ENCODE measurements at places on chromosomes 6 and 20.

- no peaks in the 10 kb centered on the region for H3K36me3 ChIP-seq
- peak; percentile 50 for DNase-seq
- H3K27me3 ChIP-seq, result no peaks in the 10 kb centered on the region
- H3K27ac ChIP-seq, result peak overlapping the region; percentile 74
Observed at GRCh38 chr20:6768228-6769140, 998 bp downstream of the BMP2 start.

DNA sequence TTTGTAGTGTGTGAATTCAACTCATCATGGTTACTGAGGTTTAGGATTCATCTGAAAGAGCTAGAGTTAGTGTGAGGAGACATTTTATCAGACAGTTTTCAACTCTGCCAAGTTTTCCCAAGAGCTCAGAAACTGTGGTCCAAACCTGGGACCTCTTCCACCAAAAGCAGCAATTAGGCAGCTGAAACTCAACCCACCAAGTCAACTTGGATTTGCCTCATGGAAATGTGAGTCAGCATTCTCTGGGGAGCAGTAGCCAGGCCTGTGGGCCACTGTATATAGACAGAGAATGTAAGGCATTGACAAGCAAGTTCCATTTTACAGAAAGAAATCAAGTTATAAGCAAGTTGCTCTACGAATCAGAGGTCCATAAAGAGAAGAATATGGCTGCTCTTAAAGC, 178.8 kb upstream of the HDDC2 start:
- no peaks in the 10 kb centered on the region for H3K4me1 ChIP-seq
- no peaks in the 10 kb centered on the region for H3K36me3 ChIP-seq
- H3K27ac ChIP-seq, result peak overlapping the region; percentile 59
- no peak for DNase-seq
- no peaks in the 10 kb centered on the region for H3K27me3 ChIP-seq

DNA sequence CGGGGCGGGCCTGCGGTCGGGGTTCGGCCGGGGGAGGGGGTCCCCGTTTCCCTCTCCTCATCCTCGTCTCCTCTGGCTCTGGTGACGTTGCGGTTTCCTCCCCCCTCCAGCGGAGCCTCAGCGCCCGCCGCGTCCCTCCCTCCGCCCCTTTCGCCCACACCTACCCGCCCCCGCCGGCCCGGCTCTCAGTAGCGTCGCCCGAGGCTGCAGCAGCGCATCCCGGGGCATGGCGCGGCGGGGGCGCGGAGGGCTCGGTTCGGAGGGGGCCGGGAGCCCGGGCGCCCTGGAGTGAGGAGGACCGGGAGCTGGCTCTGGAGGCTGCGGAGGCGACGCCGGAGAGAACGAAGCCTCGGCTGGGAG, at the start of gene DSE:
DSE (plus strand) TSS at position 188 of the 360 bp plus-strand sequence. CDS start 28,304 bp downstream, outside the sequence.
- H3K27me3 ChIP-seq, result no peaks in the 10 kb centered on the region
- H3K27ac ChIP-seq, result peak within 1 kb of the TSS; percentile 94
- peaks cover 9% of the 10 kb centered on the region for H3K4me1 ChIP-seq
- H3K36me3 ChIP-seq, result no peaks in the 10 kb centered on the region
- peak; percentile 94 for DNase-seq

DNA sequence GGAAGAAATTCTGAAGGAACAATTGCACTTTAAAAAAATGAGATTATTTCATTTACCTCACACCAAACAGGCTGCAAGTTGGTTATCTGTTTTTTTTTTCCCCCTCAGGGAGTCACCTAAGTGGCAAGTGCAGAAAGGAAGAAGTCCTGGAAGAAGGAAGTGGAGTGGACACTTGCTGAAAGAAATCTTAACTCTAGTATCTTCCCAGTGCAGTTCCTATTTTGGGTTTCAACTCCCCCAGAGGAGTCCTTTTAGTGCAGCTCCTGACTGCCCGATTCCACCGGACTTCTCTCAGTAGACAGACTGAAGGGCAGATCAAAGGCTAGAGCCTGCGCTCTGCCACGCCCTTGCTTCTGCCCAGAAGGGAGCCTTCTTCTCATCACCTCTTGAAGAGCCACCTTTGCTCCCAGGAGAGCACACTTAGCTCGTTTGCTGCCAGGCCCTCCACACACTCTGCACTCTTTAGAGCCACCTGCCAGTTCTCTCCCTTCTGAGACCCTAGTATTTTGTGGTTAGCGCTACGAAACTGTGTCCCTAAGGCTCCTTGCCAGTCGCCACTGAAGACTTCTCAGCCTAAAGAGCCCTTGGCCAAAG, 4.9 kb downstream of the MTCL3 start:
- peaks cover 33% of the 10 kb centered on the region for H3K4me1 ChIP-seq
- H3K36me3 ChIP-seq, result no peaks in the 10 kb centered on the region

DNA sequence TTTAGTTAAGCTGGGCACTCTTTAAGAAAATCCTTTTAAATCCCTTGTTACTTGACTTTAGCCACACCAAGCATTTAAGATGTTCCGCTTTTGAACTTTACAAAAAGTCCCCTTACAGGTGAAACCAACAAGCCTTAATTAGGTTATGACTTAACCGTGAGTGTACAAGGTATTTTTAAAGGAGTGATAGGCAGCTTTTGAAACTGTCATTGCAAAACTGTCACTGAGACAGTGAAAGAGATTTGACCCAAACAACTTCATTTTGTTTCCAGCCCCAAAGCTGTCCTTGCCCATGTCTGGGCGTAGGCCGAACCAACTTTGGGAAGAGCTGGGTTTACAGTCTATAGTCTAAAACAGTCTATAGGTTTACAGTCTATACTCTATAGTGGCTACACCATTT, 305.4 kb downstream of the FARS2 start:
- H3K27me3 ChIP-seq, result no peaks in the 10 kb centered on the region
- no peaks in the 10 kb centered on the region for H3K4me1 ChIP-seq
- no peak overlapping the region for H3K27ac ChIP-seq
- H3K36me3 ChIP-seq, result no peaks in the 10 kb centered on the region

GRCh38 chr20:45300961-45301360, 5.7 kb upstream of the RBPJL start:
- DNase-seq, result no peak
- H3K27me3 ChIP-seq, result peaks cover 57% of the 10 kb centered on the region
- no peaks in the 10 kb centered on the region for H3K36me3 ChIP-seq
- no peak overlapping the region for H3K27ac ChIP-seq
- H3K4me1 ChIP-seq, result no peaks in the 10 kb centered on the region
- no peak overlapping the region for H3K4me3 ChIP-seq

- H3K4me3 ChIP-seq, result no peak overlapping the region
- no peaks in the 10 kb centered on the region for H3K4me1 ChIP-seq
- no peaks in the 10 kb centered on the region for H3K27me3 ChIP-seq
Observed at GRCh38 chr6:37373822-37374471, 20.2 kb downstream of the RNF8 start.

- no peak for DNase-seq
- H3K27me3 ChIP-seq, result peaks cover 19% of the 10 kb centered on the region
- no peaks in the 10 kb centered on the region for H3K4me1 ChIP-seq
- H3K36me3 ChIP-seq, result no peaks in the 10 kb centered on the region
- no peak overlapping the region for H3K27ac ChIP-seq
- H3K4me3 ChIP-seq, result no peak overlapping the region
Observed at GRCh38 chr6:149939356-149939648, 2.5 kb upstream of the ULBP2 start.

- no peaks in the 10 kb centered on the region for H3K4me1 ChIP-seq
- H3K36me3 ChIP-seq, result no peaks in the 10 kb centered on the region
- H3K4me3 ChIP-seq, result no peak overlapping the region
Observed at GRCh38 chr6:5786321-5786968, 220.3 kb downstream of the NRN1 start.

DNA sequence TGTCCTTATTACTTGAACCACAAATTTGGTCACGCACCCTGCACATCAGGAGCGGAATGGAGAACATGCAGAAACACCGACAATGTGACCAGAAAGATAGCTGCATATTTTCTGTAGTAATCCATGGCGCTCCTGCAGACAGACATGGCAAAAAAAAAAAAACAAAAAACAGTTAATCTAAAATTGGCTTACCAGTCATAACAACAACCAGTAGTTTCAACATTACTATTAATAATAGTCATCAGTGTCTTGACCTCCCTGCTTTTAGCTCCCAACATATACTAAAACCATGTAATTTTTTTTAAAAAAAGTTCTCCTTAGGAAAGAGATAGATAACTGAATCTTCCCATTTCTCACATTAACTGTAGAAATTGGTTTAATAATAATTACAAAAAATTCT, 6.8 kb downstream of the CGA start:
- no peak for DNase-seq
- no peaks in the 10 kb centered on the region for H3K36me3 ChIP-seq
- H3K27me3 ChIP-seq, result no peaks in the 10 kb centered on the region
- H3K4me1 ChIP-seq, result no peaks in the 10 kb centered on the region
- H3K27ac ChIP-seq, result no peak overlapping the region
- no peak overlapping the region for H3K4me3 ChIP-seq

DNA sequence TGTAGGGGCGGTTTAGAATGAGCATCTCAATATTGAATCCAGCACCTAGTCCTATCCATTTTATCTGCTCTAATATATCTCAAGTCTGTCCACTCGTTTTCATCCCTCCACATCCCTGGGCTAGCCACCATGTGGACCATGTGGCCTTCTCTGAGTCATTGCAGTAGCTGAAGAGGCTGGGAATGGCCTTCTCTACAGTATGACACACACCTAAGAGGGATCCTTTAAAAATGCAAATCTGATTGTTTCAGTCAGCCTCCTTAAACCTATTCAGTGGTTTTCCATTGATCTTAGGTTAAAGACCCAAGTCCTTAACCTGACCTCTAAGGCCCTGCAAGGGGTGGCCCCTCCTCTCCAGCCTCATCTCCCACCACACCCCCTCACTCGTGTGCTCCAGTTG, 9.4 kb downstream of the RING1 start:
- H3K4me1 ChIP-seq, result peaks cover 11% of the 10 kb centered on the region
- H3K36me3 ChIP-seq, result no peaks in the 10 kb centered on the region
- DNase-seq, result no peak
- H3K27ac ChIP-seq, result no peak overlapping the region

- H3K27ac ChIP-seq, result peak overlapping the region; percentile 83
- H3K36me3 ChIP-seq, result no peaks in the 10 kb centered on the region
- no peaks in the 10 kb centered on the region for H3K4me1 ChIP-seq
- H3K27me3 ChIP-seq, result peaks cover 12% of the 10 kb centered on the region
- H3K4me3 ChIP-seq, result peak overlapping the region; percentile 58
Observed at GRCh38 chr6:26224940-26225847, 138.0 kb downstream of the HFE start.

GRCh38 chr20:49594931-49595315, 27.0 kb upstream of the PTGIS start:
- H3K4me3 ChIP-seq, result no peak overlapping the region
- H3K27me3 ChIP-seq, result no peaks in the 10 kb centered on the region
- peak overlapping the region; percentile 100 for H3K27ac ChIP-seq
- DNase-seq, result no peak

DNA sequence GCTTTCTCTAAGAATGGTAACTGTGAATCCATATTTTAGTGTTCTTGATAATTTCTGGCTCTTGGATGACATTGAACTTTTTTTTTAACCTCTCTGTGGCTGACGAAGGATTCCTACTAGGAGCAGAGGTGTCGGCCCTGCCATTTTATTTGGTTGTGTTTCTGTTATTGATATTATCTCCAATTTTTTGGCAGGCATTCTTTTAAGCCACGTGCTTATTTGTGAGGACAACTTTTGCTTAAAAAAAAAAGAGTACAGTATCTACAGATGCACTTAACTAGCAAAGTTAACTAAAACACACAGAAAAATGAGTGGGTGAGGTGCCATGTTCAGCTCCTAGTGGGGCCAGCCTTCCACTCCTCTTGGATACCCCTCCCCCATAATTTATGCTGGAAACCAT, 1.1 kb downstream of the FANCE start:
- H3K4me1 ChIP-seq, result peaks cover 18% of the 10 kb centered on the region
- no peak for DNase-seq
- peak overlapping the region; percentile 62 for H3K4me3 ChIP-seq
- H3K27me3 ChIP-seq, result no peaks in the 10 kb centered on the region
- peaks cover 22% of the 10 kb centered on the region for H3K36me3 ChIP-seq

DNA sequence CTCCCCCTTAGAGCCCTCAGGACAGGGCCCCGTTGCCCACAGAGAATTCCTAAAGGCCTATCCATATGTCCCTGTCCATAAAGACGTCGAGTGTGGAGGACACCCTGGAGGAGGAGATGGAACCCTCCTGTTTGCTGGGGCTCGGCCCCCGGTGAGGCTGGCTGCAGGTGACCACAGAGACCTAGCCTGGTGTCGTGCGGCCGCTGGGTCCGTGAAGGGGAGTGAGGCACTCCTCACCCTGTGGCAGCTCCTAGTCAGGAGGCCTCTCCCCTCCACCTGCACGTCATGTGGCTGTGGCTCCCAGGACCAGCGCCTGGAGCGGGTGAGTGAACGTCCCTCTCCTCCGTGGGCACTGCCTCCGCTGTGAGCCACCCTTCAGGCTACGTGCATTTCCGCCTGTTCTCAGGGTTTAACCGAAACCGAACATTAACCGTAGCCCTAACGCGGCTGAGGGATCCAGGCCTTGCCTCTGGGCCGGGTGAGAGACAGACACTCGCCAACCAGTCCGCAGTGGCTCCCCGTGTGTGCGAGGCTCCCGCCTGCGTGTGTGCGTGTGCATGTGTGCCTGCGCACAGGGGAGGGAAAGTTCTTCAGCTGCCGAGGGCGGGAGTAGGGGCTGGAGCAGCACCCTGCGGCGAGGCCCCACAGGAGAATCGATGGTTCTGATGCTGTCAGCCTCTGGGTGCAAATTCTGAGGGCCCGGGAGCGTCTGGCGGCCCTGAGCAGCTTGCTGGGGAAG, 5.9 kb upstream of the TCEA2 start:
- no peak overlapping the region for H3K27ac ChIP-seq
- no peak for DNase-seq
- H3K36me3 ChIP-seq, result no peaks in the 10 kb centered on the region
- H3K4me3 ChIP-seq, result no peak overlapping the region
- peaks cover under 1% of the 10 kb centered on the region for H3K4me1 ChIP-seq

DNA sequence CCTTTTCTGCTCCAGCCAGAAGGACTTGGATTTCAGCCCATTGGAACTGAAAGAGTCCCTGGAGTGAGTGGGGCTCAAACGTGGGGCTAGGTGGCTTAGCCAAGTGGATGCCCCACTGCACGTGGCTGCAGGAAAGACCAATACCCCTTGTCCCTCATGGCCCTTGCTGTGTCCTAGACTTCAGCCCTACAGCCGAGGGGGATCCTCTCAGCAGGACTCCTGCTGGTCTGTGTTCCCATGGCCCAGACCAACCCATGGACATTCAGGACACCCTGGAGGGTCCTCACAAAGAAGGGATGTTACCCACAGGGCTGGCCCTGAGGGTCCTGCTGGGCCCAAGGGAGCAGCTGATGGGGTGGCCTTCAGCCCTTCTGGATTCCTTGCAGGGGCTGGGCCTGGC, 30.0 kb upstream of the PHACTR3 start:
- no peaks in the 10 kb centered on the region for H3K36me3 ChIP-seq
- H3K27ac ChIP-seq, result no peak overlapping the region
- H3K27me3 ChIP-seq, result no peaks in the 10 kb centered on the region
- DNase-seq, result no peak

DNA sequence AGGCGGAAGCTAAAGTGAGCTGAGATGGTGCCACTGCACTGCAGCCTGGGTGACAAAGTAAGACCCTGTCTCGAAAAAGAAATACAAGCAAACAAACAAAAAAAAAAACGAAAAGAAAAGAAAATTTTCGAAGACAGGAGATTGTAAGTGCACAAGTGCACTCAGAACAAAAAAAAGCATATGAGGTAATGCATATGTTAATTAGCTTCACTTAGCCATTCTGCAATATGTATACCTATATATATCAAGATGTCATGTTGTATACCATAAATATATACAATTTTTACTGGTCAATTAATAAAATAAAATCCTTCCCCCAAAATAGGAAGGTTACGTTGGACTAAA, 127.5 kb downstream of the RIN2 start:
- no peaks in the 10 kb centered on the region for H3K36me3 ChIP-seq
- no peak for DNase-seq
- no peaks in the 10 kb centered on the region for H3K4me1 ChIP-seq
- H3K27ac ChIP-seq, result peak overlapping the region; percentile 82

GRCh38 chr6:153043719-153044118, 41.2 kb upstream of the MTRF1L start:
- DNase-seq, result no peak
- H3K4me3 ChIP-seq, result no peak overlapping the region
- no peaks in the 10 kb centered on the region for H3K4me1 ChIP-seq
- no peaks in the 10 kb centered on the region for H3K36me3 ChIP-seq
- no peaks in the 10 kb centered on the region for H3K27me3 ChIP-seq

Data from tibial artery (tissue), 4 donors.